Cardiac atrium fibroblast (primary cell): ENCODE measurements at places on chromosomes 13 and 19. TPM values are rescaled to one million over a fixed set of nuclear protein-coding genes. Genes with fewer than 3 reads are reported as not detected.

Gene CDX2
- total RNA-seq, result not detected in 2 replicates

Gene PSG11
- not detected in 2 replicates for total RNA-seq

Gene PLEKHF1
- 11.2 and 22.6 TPM in 2 replicates for total RNA-seq

Gene SLC6A16
- total RNA-seq, result 0.97 TPM in 1 of 2 replicates, not detected in the other

Gene FAM216B
- total RNA-seq, result not detected in 2 replicates

Gene LHB
- not detected in 2 replicates for total RNA-seq

Gene SPIB
- not detected in 2 replicates for total RNA-seq

Gene LGALS4
- not detected in 2 replicates for total RNA-seq

Gene KLF5
- 2.1 and 4.3 TPM in 2 replicates for total RNA-seq

Gene DDX49
- 59.0 and 80.2 TPM in 2 replicates for total RNA-seq

Gene IRGC
- not detected in 2 replicates for total RNA-seq

Gene PTPRH
- 4.2 and 5.3 TPM in 2 replicates for total RNA-seq

Gene KXD1
- 113 and 151 TPM in 2 replicates for total RNA-seq

Gene MVB12A
- total RNA-seq, result 92.5 and 110 TPM in 2 replicates

Gene KASH5
- not detected in 2 replicates for total RNA-seq

Gene ZSCAN1
- total RNA-seq, result 0.54 TPM in 1 of 2 replicates, not detected in the other

Gene NRTN
- total RNA-seq, result not detected in 2 replicates

Gene KCNK6
- total RNA-seq, result 6.8 and 7.0 TPM in 2 replicates

Gene LIM2
- total RNA-seq, result not detected in 2 replicates
